G401 (cell line): ENCODE measurements at places on chromosomes 1 and 21. TPM values are rescaled to one million over a fixed set of nuclear protein-coding genes. Genes with fewer than 3 reads are reported as not detected.

APCS gene
- not detected in 2 replicates for total RNA-seq

PWP2 gene
- 34.0 and 34.3 TPM in 2 replicates for total RNA-seq

FMO3 gene
- 0.12 TPM in 1 of 2 replicates, not detected in the other for total RNA-seq

PTAFR gene
- 0.27 and 0.49 TPM in 2 replicates for total RNA-seq

LENEP gene
- 0.74 TPM in 1 of 2 replicates, not detected in the other for total RNA-seq

GBP7 gene
- total RNA-seq, result not detected in 2 replicates

CDK18 gene
- total RNA-seq, result 4.0 and 6.6 TPM in 2 replicates

UBAP2L gene
- 120 and 209 TPM in 2 replicates for total RNA-seq

PGLYRP3 gene
- not detected in 2 replicates for total RNA-seq

OR2T1 gene
- total RNA-seq, result not detected in 2 replicates

FCRL2 gene
- not detected in 2 replicates for total RNA-seq

NTMT2 gene
- not detected in 2 replicates for total RNA-seq
